ENCODE measurements at places on chromosomes 4 and X. TPM values are rescaled to one million over a fixed set of nuclear protein-coding genes. Genes with fewer than 3 reads are reported as not detected.

The TLR6 gene
- 0.37 TPM for polyA plus RNA-seq

The MAGEE2 gene
- not detected for polyA plus RNA-seq

The ARAP2 gene
- not detected for polyA plus RNA-seq

The MAGEB17 gene
- polyA plus RNA-seq, result not detected

The CD38 gene
- not detected for polyA plus RNA-seq

The HSFX3 gene
- polyA plus RNA-seq, result not detected

The TEX13B gene
- polyA plus RNA-seq, result not detected

The SLC7A11 gene
- polyA plus RNA-seq, result 19.6 TPM

The SLC4A4 gene
- polyA plus RNA-seq, result 7.9 TPM

The SPANXA2 gene
- not detected for polyA plus RNA-seq

The SLAIN2 gene
- 41.9 TPM for polyA plus RNA-seq

The DMD gene
- 1.3 TPM for polyA plus RNA-seq

The ADH5 gene
- polyA plus RNA-seq, result 208 TPM

The FGD1 gene
- 6.0 TPM for polyA plus RNA-seq

The RHOXF2B gene
- polyA plus RNA-seq, result not detected

The APELA gene
- not detected for polyA plus RNA-seq

The SSX4 gene
- polyA plus RNA-seq, result not detected

The UGT2A1 gene
- not detected for polyA plus RNA-seq

The TMSB15C gene
- 0.30 TPM for polyA plus RNA-seq

The NLRP2B gene
- polyA plus RNA-seq, result not detected

The GUCY1B1 gene
- polyA plus RNA-seq, result 0.56 TPM

The EDNRA gene
- polyA plus RNA-seq, result 0.48 TPM

The GAGE2A gene
- polyA plus RNA-seq, result not detected

The RBM46 gene
- not detected for polyA plus RNA-seq

The ABCG2 gene
- 0.05 TPM for polyA plus RNA-seq

GRCh38 chr4:81676537-81676936 is 204.8 kb upstream of the RASGEF1B start:
- DNase-seq, result no peak

DNA sequence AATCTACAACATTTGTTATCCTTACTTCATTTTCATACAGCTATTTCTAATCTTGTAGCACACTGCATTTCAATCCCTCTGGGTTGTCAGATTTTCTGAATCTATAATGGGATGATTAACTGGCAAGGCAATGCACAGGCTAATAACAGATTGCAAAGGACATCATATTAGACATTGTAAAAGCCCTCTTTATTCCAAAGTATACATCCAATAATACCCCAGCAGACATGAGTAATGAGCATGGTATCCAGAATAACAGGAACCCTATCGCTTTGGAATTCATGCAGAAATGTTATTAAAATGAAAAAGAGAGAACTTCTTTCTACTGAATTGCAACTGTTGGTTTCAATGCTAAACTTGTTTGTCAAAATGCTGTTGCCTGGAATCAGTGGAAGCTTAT is 122.9 kb downstream of the C4orf33 start:
- DNase-seq, result peak; percentile 2

GRCh38 chr4:140071806-140072205 is 82.2 kb downstream of the MAML3 start:
- peak; percentile 84 for DNase-seq

GRCh38 chrX:120299928-120300327 is 11.3 kb downstream of the TMEM255A start:
- DNase-seq, result no peak

- DNase-seq, result no peak
These were observed 610.8 kb downstream of the RAB28 start for GRCh38 chr4:12873351-12873750.

DNA sequence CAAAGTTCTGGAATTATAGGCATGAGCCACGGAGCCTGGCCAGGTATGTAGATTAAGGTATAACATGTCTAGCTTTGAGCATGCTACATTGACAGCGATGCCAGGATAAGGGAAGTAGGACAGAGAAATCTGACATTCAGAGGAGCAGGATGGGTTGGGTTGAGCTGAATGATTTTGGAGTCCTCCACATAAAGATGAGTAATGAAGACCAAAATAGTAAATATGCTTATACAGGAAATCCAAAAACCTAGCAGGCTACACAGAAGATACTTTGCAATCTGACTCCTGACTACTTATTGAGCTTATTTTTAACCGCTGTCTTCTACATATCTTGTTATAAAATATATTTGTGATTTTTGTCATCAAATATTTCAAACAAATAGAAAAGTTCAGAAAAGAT is 69.7 kb downstream of the PDGFC start:
- peak; percentile 65 for DNase-seq

GRCh38 chr4:184196730-184197385 is 20.8 kb downstream of the ENPP6 start:
- no peak for DNase-seq

DNA sequence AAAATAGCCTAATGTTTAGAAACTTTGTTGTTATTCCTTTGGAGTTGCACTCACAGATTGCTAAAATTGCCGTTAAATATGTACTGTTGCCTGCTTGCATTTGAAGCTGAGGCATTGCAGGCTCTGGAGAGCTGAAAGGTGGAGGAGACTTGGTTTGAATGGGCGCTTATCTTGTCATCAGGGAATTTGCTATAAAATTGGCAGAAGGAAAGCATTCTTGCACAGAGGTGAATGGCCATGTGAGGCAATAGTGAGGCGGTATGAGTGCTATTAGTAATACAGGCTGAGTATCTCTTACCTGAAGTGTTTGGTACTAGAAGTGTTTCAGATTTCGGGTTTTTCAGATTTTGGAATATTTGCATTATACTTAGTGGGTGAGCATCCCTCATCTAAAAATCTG is 41.3 kb downstream of the TRAPPC11 start:
- DNase-seq, result no peak

- DNase-seq, result peak; percentile 48
These were observed 648 bp upstream of the SCD5 start for GRCh38 chr4:82799006-82799881.

DNA sequence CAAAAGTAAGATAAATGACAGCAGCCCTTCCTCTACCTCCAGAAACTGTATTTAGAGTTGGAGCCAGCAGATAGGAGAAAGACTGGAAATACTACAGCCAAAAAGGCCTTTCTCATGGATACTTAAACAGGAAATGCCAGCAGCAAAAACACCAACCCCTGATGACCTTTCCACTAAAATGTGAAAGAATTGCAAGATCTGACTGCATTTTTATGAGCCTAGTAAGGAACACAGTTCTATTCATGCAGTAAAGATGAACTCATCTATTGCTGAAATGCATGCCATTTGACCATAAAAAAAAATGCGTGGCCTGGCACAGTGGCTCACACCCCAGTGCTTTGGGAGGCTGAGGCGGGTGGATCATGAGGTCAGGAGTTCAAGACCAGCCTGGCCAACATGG is 19.9 kb downstream of the ABCG2 start:
- DNase-seq, result peak; percentile 74

GRCh38 chr4:21806991-21807390 is 141.6 kb downstream of the KCNIP4 start:
- DNase-seq, result no peak

GRCh38 chr4:153005899-153006381 is 69.8 kb downstream of the FHDC1 start:
- DNase-seq, result peak; percentile 8

GRCh38 chr4:76012388-76012801 is 5.1 kb upstream of the CXCL9 start:
- DNase-seq, result peak; percentile 63

- peak; percentile 53 for DNase-seq
These were observed 230.6 kb downstream of the NSUN7 start for GRCh38 chr4:40980318-40980883.

- DNase-seq, result no peak
These were observed 10.3 kb upstream of the DUSP9 start for GRCh38 chrX:153636716-153637115.

DNA sequence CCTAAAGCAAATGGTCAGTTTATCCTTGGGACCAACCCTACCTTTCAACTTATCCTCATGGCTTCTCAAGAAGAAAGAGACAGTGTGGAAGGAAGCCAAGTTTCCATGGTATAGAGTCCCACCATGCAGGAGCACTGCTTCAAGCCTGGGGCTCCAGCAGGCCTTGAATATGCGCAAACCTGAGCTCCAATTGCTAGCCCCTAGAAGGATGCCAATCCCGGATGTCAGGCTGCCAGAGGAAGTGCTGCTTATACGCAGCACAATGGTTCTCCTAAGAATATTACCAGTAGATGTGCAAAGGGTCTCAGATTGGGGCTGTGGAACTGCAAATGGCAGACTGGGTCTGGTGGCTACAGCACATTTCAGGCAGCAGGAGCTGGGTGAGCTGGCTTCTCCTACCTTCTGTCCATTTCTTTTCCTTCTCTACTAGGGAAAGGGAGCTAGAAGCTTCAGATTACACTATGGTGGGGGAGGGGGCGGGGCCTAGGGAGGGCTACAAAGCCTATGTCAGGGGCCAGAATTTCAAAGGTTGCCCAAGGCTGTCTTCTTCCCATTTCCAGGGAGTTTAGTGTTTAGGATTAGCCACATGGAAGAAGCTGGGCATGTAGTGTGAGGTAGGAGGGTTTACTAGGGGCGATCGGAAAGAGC is 40.7 kb upstream of the CITED1 start:
- DNase-seq, result no peak

GRCh38 chr4:138053641-138054301 is 188.4 kb downstream of the SLC7A11 start:
- peak; percentile 95 for DNase-seq

DNA sequence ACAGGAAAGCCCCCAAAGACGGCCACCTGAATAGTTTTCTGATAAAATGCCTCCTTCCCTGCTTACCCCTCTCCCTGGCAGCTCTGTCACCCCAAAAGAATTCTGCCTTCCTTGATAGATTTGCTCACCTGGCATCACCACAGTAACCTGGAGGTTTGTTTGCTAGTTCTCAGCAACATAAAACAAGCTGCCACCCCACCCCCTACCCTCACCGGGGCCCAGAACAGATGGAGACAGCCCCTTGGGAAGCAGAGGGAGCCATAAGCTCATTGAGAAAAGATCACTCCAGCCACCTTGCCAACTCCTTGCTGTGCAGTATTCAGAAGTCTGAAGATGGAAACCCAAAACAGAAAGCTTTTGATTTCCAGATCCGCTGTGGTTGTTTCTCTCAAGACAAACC is 108.6 kb downstream of the DHX15 start:
- no peak for DNase-seq

GRCh38 chr4:148692242-148692641 is 250.0 kb upstream of the NR3C2 start:
- no peak for DNase-seq

GRCh38 chr4:181559637-181560036 is 683.6 kb upstream of the TENM3 start:
- DNase-seq, result no peak

DNA sequence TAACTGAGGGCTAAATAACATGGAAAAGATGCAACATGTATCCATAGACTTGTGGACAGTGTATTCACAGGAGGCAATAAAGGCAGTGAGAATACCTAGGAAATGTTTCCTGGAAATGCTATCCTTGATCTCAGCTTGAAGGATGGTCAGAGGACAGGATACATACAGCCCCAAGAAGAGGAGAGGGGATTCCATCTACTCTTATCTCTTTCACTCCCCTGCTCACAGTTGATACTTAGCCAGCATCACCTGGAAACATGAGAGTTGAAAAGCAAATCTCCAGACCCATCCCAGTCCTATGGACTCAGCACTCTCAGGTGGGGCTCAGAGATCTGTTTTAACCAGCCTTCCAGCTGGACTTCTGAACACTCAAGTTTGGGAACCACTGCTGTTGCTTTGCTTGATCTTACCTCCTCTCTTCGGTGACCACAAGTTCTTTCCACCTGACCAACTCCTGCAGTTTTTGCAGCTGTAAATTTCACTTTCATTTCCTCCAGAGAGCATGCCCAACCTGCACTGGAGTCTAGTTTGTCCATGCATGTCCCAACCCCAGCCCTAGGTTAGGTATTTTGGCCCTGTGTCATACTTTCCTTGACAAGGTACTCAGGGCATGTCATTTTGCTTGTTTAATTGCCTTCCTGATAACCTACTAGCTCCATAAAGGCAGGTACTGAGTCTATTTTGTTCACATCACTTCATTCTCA is 10.4 kb downstream of the RELL1 start:
- DNase-seq, result no peak

DNA sequence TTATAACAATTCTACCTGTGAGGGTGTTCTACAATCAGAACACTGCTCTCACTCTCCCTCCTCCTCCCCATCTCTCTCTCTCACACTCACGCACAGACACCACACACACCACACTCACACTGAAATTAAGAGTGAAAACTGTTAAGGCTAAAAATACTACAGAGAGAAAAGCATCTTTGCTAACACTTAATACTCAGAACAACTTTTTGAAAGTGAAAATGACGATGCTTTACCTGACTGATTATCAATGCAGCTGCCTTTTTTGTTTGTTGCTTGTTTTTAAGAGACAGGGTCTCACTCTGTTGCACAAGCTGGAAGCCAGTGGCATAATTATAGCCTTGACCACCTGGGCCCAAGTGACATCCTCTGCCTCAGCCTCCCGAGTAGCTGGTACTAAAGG is 222.4 kb downstream of the APBB2 start:
- no peak for DNase-seq

- DNase-seq, result no peak
These were observed 2.7 kb upstream of the PHKA1 start for GRCh38 chrX:72716766-72717165.

GRCh38 chr4:20451986-20452385 is 200.3 kb downstream of the SLIT2 start:
- DNase-seq, result no peak

DNA sequence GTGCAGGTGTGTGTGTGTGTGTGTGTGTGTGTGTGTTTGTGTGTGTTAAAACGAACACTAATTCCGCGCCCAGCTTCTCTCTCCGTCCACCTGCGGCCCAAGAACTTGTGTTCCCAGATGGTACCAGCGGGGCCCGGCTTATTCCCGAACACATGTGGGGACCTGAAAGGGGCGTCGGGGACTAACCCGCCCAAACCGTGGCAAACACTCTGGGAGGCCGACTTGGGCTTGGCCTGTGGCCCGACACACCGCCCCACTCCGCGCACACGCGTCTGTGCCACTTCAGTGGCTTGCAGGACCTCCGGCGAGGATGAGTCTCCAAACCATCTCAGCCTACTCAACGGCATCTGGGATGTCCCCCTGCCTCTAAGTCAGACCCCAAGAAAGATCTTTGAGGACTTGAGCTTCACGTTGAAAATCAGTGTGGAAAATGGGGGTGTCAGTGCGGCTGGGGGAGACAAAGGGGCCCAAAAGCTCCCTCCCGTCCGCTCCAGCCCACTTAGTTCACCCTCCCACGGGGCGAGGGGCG is 790 bp upstream of the HHIP start:
- no peak for DNase-seq

- no peak for DNase-seq
These were observed 67.0 kb upstream of the CXCL13 start for GRCh38 chr4:77538574-77539157.
